ENCODE measurements at places on chromosomes 11 and 22.

- no peak for DNase-seq
Measured at GRCh38 chr22:30251711-30252110, 5.2 kb upstream of the LIF start.

DNA sequence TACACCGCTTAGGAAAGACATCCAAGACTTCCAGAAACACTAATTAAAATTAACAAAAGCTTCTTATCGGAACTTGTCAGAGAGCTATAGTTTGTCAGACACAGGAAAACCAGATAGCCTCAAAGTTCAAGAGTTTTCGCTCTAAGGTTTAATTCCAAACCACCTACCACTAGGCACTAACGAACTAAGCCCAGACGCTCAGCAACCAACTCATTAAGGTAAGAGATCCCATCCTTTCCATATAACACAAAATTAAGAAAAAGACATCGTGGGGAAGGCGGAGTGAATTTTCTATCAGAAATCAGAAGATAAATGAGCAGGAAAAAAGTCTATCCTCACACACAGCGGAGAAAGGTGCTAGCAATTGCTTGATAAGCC, 382 bp downstream of the IMMP1L start:
- no peak for DNase-seq

GRCh38 chr11:121717296-121717695, 264.5 kb upstream of the SORL1-AS1 start:
- no peak for DNase-seq

DNA sequence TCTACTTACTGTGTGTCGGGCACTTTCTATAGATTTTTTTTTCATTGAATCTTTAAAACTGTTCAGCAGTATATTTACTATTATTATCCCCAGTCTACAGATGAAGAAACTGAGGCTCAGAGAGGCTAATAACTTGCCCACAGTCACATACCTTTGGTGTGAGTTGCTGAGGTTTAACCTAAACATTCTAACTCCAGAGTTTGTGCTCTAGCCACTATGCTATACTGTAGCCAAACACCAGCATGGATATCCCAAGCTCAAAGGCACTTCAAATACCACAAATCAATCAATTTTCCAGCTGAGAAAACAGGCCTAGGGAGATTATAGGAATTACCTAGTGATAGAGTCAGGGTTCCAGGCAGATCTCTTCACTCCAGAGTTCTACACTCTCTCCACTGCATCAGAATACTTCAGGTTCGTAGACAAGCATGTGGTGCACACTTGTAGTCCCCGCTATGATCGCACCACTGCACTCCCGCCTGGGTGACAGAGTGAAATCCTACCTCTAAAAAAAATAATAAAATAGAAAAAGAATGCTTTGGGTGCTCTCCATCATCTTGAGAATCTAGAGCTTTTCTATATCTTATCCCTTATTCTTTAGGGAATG, 20.4 kb upstream of the UPB1 start:
- no peak for DNase-seq

Measured in B cell (primary cell).